ENCODE measurements at places on chromosomes 7 and 10.
A peak's percentile ranks its signal among the peaks of the same experiment; 100 is the strongest.

DNA sequence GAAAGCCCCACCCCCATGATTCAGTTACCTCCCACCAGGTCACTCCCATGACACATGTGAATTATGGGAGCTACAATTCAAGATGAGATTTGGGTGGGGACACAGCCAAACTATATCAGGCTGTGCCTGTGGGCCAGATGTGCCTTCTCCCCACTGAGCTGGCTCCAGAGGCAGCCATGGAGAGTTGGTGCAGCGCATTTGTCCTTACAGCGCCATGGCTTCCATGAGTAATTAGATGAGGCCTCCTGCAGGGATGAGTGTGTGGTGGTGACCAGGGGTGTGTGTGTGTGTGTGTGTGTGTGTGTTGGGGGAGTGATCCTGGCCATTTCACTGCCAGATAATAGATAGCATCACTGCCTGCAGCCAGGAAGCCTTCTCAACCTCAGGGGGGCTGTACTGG is 94.6 kb downstream of the FANK1 start:
- no peak for DNase-seq

DNA sequence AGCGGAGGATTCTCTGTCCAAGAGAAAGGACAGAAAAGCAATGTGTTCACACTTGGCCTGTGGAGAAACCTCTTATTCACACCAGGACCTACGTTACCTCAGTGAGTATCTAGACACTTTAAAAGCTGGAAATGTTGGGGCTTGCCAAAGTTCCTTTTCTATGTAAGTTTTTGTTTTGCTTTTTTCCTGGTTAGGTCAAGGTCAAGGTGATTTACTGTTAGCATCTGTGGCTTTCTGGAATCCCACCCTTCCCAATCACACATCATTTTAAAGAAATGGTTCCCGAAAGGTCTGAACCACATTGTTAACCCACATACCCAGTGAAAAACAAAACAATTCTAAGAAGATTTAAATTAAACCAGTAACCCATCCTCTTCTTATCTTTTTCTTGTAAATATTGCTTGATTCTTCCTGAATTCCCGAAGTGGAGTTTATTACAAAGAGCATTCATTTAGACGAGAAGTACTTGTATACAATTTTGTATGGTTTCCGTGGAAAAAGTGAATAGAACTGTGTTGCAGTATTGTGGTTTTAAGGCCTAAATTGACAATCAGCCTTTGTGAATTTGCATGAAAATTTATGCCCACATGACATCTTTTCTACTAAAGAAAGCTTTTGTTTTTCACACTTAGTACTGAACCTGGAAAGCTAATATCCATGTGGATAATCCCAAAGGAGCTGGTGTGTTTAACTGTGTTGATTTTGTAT is 827.0 kb upstream of the IGFBP3 start:
- no peak for DNase-seq

GRCh38 chr10:44971434-44971833 is 7.2 kb downstream of the DEPP1 start:
- DNase-seq, result no peak

GRCh38 chr7:34281260-34281659 is 375.9 kb downstream of the BMPER start:
- peak; percentile 13 for DNase-seq

DNA sequence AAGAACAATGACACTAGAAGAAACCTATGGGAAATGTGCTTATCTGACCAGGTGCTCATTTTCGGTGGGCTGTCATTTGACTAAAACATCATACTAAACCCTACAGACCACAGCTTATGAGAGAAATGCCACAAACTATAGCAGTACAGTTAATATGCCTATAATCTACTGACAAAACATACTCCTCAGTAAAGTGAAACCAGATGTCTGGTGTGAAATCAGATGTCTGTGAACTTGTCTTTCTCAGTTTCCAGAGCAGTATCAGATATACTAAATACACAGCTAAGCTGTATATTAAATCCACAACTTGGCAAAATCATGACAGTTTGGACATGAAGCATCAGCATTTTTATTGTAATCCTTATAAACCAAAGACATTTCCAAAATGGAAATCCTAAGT is 3.3 kb downstream of the IMMP2L start:
- no peak for DNase-seq

GRCh38 chr10:77422491-77423338 is 214.9 kb downstream of the KCNMA1 start:
- no peak for DNase-seq

GRCh38 chr7:47669178-47669891 is 87.4 kb upstream of the TNS3 start:
- peak; percentile 64 for DNase-seq

GRCh38 chr10:80280071-80280800 is 9.2 kb downstream of the MAT1A start:
- DNase-seq, result no peak

- no peak for DNase-seq
These were observed 84.8 kb upstream of the GSDME start for GRCh38 chr7:24842029-24842428.

- DNase-seq, result no peak
These were observed 578.9 kb downstream of the AUTS2 start for GRCh38 chr7:70177166-70177565.

GRCh38 chr7:141262101-141263090 is 188.5 kb downstream of the TMEM178B start:
- no peak for DNase-seq

GRCh38 chr7:13602036-13602435 is 387.4 kb downstream of the ETV1 start:
- DNase-seq, result no peak

- no peak for DNase-seq
These were observed 426.6 kb downstream of the DNAJB6 start for GRCh38 chr7:157763279-157764000.

DNA sequence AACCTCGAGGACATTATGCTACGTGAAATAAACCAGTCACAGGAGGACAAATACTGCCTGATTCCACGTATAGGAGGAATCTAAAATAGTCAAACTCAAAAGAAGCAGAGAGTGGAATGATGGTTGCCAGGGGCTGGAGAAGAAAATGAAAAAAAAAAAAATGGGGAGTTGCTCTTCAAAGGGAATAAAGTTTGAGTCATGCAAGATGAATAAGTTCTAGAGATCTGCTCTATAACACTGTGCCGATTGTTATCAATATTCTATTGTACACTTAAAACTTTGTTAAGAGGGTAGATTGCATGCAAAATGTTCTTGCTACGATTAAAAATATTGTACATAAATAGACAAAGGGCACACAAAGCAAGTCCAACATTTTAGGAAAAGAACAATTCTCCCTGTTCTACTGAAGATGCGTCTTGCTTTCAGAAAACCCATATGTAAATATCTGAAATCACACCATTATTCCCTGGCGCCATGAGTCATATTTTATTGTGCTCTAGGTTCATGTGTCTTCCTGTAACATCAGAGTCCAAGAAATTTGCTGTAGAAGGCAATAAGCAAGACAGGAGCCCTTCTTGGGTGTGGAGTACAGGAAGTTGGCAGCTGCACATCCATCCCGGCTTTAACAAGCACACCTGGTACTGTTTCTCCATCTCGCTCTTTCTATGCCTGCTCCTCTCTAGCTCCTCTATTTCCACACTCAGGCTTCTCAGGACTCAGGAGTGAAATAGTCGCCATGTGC is 145.9 kb downstream of the GFRA1 start:
- no peak for DNase-seq

DNA sequence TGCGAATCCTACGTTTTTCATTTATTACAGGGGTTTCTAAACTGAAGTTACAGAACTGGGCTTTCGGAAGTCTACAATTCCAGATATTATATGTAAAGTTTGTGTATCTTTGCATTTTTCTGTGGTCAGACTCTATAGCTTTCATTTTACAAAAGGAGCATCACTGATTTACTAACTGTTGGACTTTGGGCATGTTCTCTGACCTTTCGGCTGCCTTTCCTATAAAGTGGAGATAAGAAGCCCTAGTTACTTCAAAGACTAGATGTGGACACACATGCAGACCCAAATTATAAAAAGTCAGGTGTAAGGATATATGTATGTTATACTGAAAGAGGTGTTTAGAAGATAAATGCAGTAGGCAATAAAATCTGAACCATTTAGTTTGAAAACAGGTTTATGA is 126.6 kb upstream of the PRKCQ start:
- DNase-seq, result no peak

DNA sequence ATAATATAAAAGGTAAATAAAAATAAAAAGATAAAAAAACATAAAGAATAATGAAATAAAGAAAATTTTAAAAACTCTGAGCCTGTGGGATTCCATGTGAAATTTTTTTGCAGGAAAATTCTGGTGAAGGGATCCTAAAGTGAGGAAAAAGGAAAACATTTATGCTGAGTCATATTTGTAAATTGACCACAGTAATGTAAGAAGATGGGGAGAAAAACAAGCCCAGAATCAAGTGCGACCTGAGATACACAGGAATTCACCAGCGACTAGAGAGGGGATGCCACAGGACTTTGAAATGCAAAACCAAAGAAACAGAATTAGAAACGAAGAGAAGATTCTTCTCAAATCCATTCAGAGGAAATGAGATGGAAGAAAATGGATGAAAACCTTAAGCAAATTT is 133.8 kb upstream of the PFKP start:
- no peak for DNase-seq

DNA sequence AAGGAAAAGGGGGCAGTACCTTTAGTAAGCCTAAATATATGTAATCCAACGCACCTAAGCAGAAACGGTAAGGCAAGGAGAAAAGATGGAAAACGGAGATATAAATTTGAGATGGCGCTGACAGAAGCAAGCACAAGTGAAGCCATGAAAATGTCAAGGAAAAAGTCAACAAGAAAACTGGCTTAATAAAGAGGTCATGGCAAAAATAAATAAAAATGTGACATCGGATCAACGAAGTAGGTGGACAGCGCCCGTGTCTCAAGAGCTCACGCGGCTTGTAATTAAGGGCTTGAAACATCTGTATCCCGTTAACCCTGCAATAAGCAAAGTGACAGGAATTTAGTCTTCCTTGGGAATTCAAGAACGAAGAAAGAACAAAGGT is 611 bp downstream of the NDUFA5 start:
- peak; percentile 15 for DNase-seq

DNA sequence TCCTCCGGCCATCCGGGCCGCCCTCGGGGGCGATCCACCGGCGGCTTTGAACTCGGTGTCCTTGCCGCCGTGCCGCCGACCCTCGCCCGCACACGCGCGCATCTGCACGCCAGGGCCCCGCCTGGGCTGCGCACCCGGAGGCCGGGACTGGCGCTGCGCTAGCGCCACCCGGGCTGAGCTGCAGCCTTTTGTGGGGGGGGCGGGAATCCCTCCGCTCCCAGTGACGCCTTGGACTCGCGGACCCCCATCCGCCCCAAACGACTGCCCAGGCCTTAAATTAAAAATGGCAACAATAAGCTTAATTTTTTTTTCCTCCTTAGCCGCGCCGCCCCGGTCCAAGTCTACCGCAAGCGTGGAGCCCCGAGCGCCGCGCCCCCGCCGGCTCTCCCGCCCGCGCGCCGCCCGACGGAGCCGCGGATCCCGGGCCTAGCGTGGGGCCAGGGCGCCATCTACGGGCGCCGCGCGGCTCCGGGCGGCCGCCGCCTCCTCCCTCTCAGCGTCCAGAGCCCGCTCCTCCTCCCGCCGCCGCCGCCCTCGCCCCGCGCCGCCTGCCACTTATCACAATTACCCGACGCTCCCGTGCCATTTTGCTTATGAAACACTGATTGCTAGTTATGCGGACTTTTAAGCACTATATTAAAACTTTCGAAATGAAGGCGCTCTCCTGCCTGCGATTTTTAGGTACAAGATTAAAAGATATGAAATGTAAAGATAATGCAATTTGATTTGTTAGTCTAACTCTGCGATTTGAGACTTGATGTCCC is 7.5 kb upstream of the EBF3 start:
- DNase-seq, result peak; percentile 72

DNA sequence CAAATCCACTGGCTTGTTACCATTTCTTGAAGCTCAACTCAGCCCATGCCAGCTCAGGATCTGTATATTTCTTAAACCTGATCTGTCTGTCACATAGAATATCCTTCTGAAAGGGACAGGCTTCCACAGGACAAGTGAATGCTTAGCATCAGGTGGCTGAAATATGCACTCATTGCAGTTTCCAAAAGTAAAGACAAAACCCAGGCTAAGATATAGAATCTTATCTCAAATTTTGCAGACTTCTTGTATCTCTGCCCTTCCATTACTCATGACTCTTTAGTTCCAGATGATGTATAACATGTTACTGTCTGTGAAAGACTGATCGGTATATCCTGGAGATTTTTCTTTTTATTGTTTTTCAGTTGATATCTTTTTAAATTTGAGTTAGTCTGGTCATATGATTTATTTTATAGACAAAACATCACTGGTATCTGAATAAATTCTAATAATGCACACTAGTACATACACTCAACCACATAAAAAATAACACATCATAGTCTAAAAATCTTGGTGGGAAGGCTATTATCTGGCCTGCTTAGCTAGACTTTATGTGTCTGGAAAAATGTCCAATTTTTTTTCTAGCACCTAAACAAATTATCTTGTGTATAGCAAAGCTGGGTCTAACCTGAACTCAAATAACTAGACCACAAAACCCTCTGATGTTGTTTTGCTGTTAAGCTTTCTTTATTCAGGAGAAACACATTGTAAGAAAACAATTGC is 182.6 kb downstream of the ADAM12 start:
- DNase-seq, result no peak

- no peak for DNase-seq
These were observed 2.0 kb downstream of the GFRA1 start for GRCh38 chr10:116270771-116271592.

GRCh38 chr7:12612622-12613021 is 42.1 kb downstream of the SCIN start:
- no peak for DNase-seq

DNA sequence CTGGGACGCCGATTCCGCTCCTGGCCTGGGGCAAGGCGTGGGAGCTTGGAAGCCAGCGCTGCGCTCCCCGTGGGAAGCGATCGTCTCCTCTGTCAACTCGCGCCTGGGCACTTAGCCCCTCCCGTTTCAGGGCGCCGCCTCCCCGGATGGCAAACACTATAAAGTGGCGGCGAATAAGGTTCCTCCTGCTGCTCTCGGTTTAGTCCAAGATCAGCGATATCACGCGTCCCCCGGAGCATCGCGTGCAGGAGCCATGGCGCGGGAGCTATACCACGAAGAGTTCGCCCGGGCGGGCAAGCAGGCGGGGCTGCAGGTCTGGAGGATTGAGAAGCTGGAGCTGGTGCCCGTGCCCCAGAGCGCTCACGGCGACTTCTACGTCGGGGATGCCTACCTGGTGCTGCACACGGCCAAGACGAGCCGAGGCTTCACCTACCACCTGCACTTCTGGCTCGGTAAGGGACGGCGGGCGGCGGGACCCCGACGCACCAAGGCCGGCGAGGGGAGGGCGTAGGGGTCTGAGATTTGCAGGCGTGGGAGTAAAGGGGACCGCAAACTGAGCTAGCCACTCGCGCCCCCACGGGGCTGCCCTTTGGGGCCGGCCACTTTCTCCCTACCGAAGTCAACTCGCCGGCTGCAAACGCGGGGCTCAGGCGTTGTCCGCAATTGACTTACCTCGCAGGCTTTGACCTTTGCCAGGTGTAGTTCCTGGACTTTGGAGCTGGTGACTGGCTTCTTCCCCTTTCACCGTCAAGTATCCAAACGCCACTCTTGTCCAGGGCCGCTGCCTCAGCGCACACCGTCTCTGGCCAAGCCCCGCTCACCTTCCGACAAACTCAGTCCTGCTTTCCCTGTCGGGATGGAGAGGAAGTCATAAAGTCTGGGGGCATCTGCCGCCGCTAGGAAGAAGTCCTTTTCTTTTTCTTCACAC is at the start of gene SCIN:
TSS of gene SCIN (plus strand) at position 187 of the 928 bp plus-strand sequence. CDS start at position 254, 67 bp downstream.
- DNase-seq, result peak; percentile 20

GRCh38 chr10:68103901-68104300 is 5.4 kb upstream of the MYPN start:
- no peak for DNase-seq
